ENCODE measurements at places on chromosomes 5 and 9.

DNA sequence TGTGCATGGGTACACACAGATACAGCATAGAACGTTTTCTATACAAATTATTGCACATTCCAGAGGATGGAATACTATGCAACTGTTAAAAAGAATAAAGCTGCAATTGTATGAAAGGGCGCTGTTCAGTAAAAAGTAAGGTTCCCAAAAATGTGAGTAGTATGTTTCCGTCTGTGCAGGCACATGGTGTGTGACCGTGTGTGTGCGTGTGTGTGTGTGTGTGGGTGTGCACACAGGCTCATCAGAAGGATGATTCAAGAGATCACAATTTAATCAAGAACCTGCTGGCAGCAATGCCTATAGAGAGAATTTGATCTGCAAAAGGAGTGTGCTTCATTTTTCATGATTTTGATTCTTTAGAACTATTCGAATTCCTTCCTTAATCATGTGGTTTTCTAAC lies 76.3 kb downstream of the SEMA4D start:
- no peaks in the 10 kb centered on the region for H3K4me1 ChIP-seq
- no peak overlapping the region for H3K27ac ChIP-seq
- H3K4me3 ChIP-seq, result no peak overlapping the region
- no peaks in the 10 kb centered on the region for H3K36me3 ChIP-seq
- no peak for DNase-seq

DNA sequence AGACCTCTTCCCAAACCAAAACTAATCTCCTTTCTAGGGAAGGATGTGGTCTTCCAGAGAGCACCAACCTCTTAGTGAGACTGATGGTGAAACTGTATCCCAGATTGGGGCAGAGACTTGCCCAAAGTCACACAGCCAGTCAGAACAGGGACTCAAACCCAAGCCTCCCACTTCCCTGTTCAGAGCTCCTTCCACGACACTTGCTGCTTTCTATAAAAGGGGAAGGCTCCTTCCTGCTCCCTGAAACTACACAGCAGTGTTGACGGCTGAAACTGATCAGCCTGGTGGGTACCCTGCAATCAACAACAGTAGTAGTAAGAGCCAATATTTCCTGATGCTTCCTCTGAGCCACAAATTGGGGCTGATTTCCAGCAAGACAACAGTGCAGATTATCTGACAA lies 1.5 kb downstream of the TOR2A start:
- no peak for DNase-seq
- no peaks in the 10 kb centered on the region for H3K4me1 ChIP-seq
- no peaks in the 10 kb centered on the region for H3K27me3 ChIP-seq

DNA sequence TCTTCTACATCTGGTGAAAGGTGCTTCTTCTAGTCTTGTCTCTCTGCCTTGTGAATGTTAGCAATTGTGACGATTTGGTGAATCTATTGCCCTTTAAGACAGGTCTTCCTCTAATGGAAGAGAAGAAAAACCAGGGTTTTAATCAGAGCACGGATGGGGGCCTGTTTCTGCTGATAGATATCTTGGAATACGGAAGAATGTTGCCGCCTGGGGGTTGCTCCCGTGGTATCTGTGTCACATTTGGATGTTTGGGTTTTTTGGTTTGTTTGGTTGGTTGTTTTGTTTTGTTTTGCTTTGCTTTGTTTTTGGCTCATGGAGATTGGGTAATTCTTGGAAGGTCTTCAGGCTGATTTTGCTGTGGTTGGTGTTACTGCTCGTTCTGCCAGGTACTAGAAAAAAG lies 9.7 kb upstream of the SLC1A3 start:
- DNase-seq, result no peak
- no peak overlapping the region for H3K27ac ChIP-seq
- no peaks in the 10 kb centered on the region for H3K27me3 ChIP-seq

GRCh38 chr5:234450-234849 lies 16.3 kb downstream of the SDHA start:
- no peaks in the 10 kb centered on the region for H3K27me3 ChIP-seq
- DNase-seq, result no peak
- no peak overlapping the region for H3K27ac ChIP-seq
- H3K4me3 ChIP-seq, result no peak overlapping the region
- no peaks in the 10 kb centered on the region for H3K4me1 ChIP-seq

DNA sequence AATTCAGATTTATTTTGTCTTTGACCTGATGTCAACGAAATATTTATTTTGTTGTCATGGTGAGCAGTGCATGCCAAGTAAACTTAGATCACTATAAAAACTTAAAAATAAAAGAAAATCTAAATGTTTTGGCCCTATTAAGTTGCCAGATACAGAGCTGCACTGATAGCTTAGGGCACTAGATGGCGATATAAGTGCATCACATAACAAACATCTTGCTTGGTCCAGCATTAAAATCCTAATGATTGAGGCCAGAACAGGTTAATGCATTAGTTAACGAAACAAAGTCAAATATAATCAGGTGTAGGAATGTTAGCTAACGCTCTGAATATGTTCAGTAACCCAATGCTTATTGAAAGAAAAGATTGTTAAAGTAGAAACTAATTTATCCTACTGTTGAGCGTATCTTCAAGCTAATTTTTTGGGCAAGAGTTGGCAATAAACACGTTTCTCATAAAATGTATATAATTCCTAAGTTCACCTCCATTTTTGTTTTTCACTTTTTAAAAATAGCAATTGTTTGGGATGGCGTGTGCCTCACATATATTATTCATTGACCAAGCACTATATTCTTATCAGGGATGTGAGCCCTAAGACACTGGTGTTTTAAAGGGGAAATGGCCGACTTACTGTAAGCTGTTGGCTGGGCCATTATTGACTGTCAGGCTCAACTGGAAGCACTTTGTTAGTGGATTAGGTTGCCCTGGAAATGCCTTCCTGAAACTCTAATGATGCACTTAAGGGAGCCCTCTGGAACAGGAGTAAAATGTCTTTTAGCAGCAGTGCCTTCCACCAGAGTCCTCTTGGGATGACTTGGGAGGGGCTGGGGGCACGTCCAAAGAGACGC lies 33.3 kb downstream of the KCTD16 start:
- no peaks in the 10 kb centered on the region for H3K36me3 ChIP-seq
- no peak overlapping the region for H3K4me3 ChIP-seq
- H3K4me1 ChIP-seq, result no peaks in the 10 kb centered on the region
